Right ventricle myocardium superior (tissue), 1 donor: ENCODE measurements at places on chromosomes 12 and 14. TPM values are rescaled to one million over a fixed set of nuclear protein-coding genes. Genes with fewer than 3 reads are reported as not detected.
A peak's percentile ranks its signal among the peaks of the same experiment; 100 is the strongest.

- DNase-seq, result no peak
Measured at GRCh38 chr12:56034586-56035332, 7.0 kb upstream of the RPS26 start.

DNA sequence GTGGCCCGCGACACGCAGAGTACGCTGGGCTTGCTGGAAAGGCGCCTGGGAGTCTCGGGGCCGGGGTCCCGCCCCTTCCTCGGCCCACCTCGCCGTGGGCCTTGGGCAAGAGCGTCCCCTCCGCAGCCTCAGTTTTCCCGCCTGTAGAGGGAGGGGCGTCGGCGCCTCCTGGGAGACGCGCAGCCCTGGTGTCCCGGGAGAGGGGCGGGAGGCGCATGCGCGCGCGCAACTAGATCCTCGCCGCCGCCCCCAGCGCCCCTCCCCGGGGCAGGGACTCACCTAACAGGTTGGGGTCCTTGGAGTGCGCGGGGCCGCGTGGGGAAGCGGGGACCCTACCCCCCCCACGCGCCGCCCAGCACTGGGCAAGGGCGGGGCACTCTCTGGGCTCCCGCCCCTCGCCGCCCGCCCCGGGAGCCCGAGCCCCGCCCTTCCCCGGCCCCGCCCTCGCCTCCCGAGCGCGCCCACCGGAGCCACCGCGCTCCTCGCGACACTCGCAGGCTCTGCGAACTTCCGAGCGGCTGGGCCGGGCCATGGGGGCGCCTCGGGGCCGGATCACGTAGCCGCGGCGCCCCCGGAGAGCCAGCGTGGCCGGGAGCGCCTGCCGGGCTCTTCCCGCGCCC lies at the start of gene KIF26A:
TSS of gene KIF26A (plus strand) at position 490 of the 620 bp plus-strand sequence. CDS start 136 bp downstream, outside the sequence.
- DNase-seq, result peak; percentile 55

GRCh38 chr12:29960122-29960521 lies 176.4 kb upstream of the TMTC1 start:
- no peak for DNase-seq

DNA sequence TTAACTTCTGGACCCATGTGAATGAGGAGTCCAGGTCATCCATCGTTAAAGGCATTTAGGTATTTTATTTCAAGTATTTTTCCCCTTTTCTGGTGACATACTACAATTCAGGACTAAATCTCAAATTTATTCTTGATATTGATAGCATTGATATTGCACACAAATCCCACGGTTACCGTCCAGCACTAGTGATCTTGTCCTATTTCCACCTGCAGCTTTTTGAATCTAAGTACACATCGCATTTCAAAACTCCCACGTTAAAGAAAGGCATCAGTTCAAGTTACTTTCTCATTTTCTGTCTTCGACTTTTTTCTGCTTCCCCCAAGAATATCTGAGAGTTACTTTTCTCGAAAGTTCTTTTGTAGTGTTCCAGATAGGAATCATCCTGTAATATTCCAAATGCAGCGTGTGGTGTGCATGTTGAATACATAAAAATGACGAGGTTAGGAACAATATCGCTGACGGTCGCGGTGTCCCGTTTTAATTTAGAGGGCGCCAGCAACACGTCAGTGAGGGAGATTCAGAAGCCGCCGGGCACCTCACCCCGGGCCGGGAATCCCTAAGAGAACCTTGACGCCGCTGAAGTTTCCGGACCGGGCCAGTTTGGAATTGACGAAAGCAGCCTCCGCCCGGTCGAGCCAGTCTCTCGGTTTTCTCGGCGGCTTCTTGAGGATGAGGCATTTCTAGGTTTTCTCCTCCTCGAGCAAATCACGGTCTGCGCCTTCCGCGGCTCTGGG lies 569 bp upstream of the RGS6 start:
- peak; percentile 53 for DNase-seq

DNA sequence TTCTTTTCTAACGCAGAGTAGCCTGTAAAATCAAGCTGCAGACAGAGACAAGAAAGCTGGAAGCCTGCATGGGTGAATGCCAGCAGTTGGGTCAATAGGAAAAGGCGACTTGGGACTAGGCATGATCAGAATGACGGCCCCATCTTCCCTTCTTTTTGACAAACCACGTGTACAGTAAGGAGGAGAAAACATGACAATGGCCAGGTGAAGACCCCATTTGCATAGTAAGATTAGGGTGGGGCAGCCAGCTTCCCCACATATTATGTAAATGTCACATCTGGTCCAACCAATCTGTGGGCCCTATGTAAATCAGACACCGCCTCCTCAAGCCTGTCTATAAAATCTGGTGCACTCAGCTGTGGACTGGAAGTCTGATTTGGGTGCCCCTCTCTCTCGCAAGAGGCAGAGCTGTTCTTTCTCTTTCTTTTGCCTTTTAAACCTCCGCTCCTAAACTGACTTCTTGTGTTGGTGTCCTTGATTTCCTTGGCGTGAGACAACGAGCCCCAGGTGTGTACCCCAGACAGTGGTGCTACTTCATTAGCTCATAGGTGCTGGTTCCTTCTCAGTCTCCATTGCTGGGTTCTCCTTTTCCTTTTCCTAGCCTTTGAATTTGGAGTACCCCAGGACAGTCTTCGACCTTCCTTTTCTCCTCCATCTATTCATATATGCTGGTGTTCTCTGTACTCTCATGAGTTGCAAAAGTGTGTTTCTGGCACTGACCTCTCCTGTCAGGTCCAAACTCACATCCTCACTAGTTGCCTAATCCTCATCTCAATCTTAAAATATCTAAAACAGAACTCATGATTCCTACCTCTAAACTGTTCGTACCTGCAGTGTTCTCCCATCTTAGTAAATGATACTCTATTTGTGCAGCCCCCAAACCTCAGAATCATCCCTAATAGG lies 9.4 kb upstream of the DHRS7 start:
- DNase-seq, result no peak

- no peak for DNase-seq
Measured at GRCh38 chr12:89948271-89949175, 239.9 kb upstream of the ATP2B1 start.

GRCh38 chr12:82203086-82203485 lies 155.1 kb downstream of the CCDC59 start:
- no peak for DNase-seq

DNA sequence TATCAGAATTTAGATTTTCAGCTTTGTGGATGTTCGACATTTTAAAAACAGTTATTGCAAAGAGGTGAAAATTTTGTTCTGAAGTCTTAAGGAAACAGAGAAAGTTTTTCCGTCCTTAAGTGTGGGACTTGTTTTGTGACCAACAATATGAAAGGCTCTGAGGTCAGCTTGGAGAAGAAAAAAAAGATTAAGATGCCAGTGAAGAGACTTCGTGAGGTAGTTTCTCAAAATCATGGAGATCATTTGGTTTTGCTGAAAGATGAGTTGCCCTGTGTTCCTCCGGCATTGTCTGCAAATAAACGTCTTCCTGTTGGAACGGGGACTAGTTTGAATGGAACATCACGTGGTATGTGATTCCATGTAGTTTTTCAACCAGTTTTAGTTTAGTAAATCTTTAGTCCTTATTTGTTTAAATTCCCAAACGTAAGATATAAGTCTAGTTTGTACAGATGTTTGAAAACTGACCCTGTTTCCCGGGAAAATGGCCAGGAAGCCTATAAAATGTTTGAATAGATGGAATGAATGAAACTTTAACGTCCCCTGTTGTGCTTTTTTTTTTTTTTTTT lies 682 bp downstream of the KIAA0586 start:
- DNase-seq, result no peak

Gene CLECL1
- total RNA-seq, result not detected

Gene ACVRL1
- 35.1 TPM for total RNA-seq

Gene LHX5
- total RNA-seq, result not detected
